Activated T-cell treated with anti-CD3 and anti-CD28 coated beads, Interleukin-2, amount 50 U/mL, for 72 hours (primary cell): ENCODE measurements at places on chromosomes 11 and 22.

DNA sequence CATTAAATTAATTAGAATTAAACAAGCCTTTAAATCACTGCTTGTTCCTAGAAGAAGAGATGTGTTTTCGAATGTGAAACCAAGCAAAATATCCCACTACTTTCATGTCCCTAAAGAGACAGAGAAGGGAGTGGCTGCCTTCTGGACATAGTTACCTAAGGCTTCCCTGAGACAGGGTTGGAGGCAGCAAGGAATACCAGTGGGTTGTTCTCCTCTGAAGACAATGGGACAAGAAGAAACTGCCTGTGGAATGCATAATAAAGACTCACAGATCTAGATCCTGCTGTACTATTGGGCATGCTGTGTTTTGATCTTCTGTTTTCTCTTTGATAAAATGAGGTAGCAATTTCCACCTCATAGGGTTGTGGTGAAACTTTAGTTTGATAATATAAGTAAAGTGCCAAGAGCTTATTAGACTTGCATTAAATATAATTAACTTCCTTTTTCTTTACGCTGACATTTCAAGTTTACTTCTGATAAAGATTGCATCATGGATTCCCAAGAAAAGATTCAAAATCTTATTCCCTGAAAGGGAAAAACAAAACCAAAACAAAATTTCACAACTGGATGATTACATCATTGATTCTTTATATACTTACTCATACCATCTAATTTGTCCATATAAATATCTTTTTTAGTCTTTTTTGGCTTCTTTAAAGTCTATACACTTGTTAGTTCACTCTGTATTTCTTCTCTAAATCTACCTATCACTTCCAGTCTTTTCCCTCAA is 621.3 kb downstream of the ETS1 start:
- no peak for DNase-seq

DNA sequence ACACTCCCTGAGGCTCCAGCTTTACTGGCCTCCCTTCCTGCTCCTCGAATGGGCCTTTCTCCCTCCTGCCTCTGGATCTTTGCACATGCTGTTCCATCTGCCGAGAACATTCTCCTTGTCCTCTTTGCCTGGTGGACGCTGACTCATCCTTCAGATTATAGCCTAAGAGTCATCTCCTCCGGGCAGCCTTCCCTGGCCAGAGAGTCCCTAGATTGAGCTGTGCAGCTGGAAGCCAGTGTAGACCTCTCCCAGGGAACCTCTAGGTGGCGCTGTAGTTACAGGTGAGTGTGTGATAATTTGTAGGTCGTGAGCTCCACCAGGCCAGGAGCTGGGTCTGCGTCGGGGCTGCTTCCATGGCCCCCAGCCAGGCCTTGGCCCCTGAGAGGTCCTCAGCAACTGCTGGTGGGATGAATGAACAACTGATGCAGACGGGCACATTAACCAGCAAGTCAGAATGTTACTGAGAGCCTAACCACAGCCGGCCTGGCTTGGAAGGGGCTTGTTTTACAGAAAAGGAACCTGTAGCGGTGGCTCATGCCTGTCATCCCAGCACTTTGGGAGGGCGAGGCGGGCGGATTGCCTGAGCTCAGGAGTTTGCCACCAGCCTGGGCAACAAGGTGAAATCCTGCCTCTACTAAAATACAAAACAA is 8.7 kb downstream of the PNPLA5 start:
- DNase-seq, result peak; percentile 74

DNA sequence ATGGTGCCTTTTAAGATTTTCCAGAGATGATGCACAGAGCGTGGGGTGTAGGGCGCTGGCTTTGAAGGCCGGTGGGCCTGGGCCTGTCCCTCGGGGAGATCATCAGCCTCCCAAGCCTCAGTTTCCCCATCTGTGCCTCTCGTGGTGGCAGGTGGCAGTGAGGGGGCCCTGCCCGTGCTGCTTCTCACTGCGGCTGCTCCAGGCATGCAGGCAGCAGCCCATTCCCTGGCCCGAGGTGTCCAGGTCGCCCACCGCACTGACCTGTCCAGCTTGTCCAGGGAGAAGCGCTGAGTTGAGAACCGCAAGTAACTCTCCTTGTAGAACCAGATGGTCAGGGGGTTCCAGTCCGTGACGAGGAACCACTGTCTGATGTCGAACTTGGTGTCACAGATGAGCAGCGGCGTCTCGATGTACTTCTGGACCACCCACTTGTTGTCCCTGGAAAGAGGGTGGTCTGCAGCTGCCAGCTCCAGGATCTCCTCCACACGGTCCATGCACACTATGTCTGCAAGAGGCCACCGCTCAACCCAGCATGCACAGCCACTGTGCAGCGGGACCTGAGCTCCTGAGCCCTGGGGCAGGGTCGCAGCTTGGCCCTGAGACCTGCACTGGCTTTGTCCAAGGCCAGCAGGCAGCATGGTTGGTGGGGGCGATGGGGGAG is 20.5 kb upstream of the IL17REL start:
- DNase-seq, result no peak

DNA sequence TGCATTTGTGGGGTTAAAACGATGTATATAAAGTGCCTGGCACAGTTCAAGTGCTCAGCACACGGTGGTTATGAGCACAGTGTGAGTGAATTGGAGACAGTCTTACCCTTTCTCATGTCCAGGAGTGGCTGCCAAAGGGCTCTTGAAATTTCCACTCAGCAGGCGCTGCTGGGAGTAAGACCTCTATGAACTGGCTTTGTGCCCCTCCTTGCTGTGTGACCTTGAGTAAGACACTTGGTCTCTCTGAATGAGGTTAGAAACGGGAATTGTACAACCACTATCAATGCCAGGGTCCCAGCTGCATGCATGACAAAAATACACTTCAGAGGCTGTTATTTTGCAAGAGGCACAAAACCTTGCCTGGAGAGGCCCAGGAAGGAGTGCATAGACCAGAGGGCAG is 86.6 kb downstream of the TSPAN18 start:
- no peak for DNase-seq

GRCh38 chr11:108793138-108793537 is 128.3 kb downstream of the DDX10 start:
- no peak for DNase-seq

- DNase-seq, result no peak
These were observed 4.0 kb downstream of the SAA1 start for GRCh38 chr11:18270102-18270501.

- no peak for DNase-seq
These were observed 2.6 kb downstream of the ANO1 start for GRCh38 chr11:70080763-70081162.

- no peak for DNase-seq
These were observed 927.7 kb downstream of the TBC1D22A start for GRCh38 chr22:47690166-47690565.

GRCh38 chr22:30447656-30448055 is 22.1 kb downstream of the MTFP1 start:
- no peak for DNase-seq

GRCh38 chr11:3817181-3817800 is 8.9 kb downstream of the PGAP2 start:
- no peak for DNase-seq

DNA sequence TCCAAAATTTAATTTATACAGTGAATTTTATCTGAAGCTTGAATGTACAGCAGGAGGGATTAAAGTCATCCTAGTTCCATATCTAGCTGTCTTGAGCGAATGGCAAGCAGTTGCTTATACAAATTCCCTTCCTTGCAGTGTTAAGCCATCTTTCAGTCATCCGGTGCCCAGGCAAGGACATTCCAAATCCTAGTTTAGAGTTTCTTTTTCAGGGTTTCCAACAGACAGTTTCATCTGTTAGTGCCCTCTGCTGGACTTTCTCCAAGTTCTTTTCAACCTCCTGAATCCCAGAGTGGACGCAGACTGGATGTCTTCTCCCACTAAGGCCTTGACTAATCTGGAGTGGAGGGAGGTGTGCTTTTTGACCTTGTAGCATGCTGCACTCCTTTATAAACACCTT is 45.4 kb downstream of the GRAMD1B start:
- DNase-seq, result no peak

DNA sequence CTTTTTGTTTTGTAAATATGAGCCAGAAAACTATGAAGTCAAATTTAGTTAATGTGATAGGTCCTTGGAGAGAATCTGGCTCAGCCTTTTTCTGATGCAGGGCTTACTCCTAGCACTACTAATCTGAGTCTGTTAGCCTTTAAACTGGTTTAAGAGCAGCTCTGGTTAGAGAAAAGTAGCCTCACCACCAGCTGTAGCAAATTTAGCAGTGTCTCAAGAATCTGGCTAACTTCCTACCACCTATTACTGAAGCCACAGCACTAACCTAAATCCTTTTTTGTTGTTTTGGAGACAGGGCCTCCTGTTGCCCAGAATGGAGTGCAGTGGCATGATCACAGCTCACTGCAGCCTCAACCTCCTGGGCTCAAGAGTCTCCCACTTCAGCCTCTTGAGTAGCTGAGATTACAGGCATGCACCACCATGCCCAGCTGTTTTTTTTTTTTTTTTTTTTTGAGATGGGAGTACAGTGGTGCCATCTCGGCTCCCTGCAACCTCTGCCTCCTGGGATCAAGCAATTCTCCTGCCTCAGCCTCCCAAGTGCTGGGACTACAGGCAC is 13.9 kb downstream of the RBM4B start:
- no peak for DNase-seq

DNA sequence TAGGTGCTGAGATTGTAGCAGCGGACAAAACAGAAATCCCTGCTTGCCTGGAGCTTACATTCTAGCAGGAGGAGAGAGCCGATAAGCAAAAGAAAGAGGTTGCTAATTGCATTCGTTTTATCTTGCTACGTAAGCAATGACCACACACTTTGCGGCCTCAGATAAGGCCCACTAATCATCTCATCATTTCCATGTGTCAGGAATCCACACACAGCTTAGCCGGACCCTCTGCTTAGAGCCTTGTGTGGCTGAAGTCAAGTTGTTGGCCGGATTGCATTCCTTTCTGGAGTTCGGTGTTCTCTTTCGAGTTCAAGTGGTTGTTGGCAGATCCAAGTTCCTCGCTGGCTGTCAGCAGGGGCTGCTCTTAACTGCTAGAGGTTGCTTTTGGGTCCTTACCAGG is 101.6 kb downstream of the CHST1 start:
- no peak for DNase-seq

DNA sequence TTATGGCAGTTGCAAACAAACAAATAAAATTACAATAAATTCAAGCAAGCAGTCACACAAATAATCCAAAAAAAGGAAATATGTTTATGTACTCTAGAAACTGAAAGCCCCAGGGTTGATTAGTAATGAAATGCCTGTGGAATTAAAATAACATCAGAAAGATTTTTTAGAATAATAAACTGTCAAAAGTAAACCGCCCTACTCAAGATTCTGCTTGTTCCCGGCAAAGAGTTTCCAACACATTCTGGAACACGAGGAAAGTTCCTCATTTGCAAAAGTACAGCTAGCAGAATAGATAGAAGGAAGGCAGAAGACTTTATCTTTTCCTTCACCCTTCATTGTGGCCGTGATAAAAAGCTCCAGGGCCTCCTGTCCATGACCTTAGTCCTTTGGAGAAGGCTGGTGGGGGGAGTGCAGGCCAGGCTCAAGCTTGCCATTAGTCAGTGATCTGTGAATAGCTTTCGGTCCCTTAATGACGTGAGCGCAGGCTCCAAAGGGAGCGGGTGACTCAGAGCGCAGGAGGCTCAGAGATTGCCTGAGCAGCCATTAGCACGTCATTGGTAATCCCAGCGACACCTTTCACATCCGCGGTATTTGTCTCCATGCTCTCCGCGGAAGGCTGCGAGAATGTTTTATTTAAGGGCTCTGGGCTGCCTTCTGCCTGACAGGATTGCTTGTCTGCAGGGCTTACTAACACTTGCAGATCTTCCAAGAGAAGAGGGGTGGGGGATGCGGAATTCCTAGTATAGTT is 458.3 kb downstream of the METTL15 start:
- no peak for DNase-seq

GRCh38 chr22:20197407-20198030 is 46.7 kb upstream of the CCDC188 start:
- no peak for DNase-seq

GRCh38 chr11:69683764-69684333 is 8.7 kb upstream of the LTO1 start:
- DNase-seq, result no peak

DNA sequence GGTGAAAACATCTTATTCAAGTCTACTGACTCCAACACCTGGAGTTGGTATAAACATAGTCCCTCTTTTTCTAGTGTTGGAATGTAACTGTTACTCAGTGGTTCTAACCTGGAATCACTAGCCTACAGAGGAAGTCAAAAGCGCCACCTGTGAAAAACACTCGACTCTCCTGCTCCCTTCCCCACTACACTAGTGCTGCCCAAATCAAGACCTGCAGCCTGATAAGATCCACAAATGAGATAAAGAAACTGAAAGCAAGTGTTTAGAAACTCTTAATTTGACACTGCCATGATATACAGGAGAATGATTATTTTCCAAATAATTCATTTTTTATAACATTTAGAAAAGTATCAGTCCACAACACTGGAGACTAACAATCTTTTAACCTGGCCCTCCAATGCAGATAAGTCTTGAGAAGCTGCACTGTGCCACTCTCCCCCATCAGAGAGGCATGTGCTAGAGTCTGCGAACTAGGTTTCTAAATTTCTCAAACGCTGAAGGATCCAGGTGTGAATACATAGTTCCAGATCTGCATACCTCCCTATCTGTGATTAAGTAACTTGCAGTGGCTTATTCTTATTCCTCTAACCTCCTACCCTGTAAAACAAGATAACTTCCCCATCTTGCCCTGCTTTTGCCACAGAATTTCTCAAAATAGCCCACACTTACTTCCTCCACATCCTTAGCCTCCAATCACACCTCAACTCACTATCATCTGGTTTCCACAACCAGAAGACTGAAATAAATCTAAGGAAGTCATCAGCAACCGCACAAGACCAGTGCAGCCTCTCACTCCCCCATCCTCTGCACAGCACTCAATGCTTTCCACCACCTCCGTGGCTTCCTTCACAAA is 88.1 kb downstream of the RRAS2 start:
- no peak for DNase-seq

DNA sequence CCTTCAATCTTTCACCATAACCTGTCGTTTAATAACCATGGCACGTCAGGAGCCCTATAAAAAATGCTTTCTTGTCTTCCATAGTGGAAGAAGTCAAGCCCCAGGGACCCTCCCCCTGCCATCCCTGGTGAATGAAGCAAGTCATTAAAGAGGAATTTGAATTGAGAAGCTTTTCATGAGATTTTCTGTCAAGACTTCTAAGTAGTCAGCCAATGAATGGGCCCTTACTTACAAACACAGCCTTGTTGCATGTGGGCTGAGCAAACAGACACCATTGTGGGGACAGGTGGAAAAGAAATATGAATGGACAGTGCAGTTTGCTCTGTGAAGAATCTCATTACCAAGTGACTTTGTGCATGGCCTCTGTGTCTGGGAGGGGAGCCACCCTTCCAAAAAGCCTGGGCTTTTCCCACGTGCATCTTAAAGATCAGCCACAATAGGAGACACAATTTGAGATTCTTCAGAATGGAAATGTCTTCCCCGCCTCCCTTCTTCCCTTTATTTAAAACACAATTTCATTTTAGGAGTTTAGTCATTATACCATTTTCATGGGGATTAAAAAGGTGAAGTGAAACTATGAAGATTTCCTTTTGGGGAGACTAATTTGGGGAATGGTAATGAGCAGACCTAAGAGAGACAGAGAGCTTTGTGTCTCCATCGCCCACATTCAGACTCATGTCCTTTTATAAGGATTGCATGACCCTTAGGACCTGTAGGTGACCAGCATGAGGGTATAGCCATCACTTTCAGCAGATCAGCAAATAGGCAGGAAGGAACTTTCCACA is 152.0 kb downstream of the LRRC4C start:
- DNase-seq, result no peak

GRCh38 chr11:79634905-79635304 is 194.1 kb upstream of the TENM4 start:
- DNase-seq, result no peak
